ENCODE measurements at places on chromosomes 1 and 21.
A peak's percentile ranks its signal among the peaks of the same experiment; 100 is the strongest.

DNA sequence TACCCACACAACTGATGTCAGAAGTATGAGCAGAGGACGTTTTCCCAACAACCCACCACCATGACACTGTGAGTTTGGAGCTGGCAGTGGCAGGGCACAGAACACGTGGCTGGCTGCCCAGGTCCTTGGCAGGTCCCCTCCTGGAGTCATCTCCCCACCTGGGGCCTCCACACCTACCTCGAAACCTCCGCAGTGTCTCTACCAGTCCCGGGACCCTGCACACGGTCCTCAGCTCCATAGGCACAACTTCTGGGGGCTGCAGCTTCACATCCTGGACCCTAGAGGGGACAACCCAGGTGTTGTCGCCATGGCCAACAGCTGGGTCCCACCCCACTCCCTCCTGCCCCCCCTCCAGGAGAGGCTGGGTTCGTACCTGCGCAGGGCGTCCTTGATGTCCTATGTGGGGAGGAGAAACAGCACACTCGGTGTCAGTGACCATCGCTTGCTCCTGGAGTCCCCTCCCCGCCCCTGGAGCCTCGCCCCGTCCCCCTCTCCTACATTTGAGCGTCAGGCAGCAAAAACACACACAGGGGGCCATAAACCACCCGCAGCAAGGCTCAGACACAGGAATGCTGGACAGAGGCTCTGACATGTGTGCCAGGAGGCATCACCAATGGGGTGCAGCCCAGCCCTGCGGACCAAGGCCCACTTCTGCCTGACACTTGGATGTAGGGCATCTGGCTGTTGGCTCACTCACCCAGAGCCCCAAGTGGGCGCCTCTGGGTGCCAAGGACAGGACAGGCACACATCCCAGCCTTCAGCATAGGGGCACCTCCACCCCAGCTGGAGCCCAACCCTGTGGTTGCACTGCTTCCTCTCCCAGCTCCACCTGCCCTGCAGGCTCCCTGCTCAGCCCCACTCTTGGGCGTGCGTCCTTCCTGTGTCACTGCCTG lies 9.6 kb downstream of the TRIM11 start:
- DNase-seq = no peak

DNA sequence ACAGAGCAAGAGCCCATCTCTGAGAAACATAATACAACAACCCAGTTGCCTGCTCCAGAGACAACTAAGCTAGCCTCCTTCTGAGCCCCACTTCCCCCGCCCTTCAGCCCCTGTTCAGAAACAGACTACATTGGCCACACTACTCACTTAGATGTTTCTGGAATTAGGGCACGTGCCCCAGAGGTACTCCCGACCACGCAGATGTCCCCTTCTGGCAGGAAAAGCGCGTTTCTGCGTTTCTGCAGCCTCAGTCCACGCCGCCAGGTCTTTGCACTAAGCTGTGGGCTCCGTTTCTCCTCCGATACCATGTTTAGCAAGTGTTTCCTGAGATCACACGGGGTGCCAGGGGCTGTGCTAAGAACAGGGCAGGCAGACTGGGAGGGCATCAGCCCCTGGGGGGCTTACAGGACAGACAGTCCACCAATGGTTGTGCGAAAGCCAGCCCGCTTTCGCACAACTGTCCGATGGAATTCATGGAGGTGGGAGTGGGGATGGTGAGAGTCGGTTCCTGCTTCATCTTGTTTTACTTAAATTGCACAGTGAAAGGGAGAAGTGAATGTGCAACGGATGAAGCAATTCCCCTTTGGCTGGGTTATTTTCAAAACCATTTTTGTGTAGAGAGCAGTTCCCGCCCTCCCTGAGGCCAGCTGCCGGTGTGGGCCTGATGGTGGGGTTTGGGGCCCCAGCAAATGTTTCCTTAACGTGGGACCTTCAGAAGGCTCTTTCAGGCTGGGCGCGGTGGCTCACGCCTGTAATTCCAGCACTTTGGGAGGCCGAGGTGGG lies 2.7 kb downstream of the PIK3CD start:
- DNase-seq = peak; percentile 58

DNA sequence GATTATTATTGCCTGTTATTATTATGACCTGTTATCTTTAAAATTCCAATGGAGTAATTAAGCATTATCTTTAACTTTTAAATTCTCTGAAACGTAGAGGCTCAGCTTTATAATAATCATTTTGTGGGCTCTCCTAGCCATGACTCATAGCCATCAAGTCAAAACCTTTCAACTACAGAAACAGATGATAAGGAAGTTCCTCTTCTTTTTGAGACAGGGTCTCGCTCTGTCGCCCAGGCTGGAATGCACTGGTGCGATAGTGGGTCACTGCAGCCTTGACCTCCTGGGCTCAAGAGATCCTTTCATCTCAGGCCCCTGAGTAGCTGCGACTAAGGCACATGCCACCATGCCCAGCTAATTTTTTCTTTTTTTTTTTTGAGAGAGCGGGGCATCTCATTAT lies 43.5 kb downstream of the CHML start:
- no peak for DNase-seq

- DNase-seq = no peak
Observed at GRCh38 chr1:14808768-14809167, 210.3 kb downstream of the KAZN start.

DNA sequence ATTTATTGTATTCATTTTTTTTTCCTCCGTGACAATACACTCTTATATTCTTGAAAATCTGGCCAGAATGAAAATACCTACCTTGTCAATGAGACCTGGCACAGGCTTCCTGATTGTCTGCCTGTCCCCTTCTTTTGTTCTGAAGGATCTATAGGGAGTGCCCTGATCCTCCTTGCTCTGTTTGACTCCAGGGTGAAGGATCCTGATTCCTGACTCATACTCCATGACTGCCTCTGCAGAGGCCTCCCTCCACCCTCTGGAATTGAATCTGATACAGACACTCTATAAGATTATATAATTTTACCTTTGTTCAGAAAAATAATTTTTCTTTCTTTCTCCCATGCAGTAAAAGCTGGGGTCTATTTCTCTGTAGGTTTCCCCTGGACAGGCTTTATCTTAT lies 116.2 kb downstream of the HMCN1 start:
- DNase-seq = no peak

GRCh38 chr1:30740251-30741238 lies 17.0 kb downstream of the LAPTM5 start:
- no peak for DNase-seq

GRCh38 chr1:180312926-180313325 lies 82.9 kb downstream of the LHX4 start:
- DNase-seq = no peak

GRCh38 chr21:41315726-41316125 lies 875 bp upstream of the FAM3B start:
- DNase-seq = no peak

GRCh38 chr1:202811296-202812175 lies 782 bp downstream of the PCAT6 start:
- no peak for DNase-seq

DNA sequence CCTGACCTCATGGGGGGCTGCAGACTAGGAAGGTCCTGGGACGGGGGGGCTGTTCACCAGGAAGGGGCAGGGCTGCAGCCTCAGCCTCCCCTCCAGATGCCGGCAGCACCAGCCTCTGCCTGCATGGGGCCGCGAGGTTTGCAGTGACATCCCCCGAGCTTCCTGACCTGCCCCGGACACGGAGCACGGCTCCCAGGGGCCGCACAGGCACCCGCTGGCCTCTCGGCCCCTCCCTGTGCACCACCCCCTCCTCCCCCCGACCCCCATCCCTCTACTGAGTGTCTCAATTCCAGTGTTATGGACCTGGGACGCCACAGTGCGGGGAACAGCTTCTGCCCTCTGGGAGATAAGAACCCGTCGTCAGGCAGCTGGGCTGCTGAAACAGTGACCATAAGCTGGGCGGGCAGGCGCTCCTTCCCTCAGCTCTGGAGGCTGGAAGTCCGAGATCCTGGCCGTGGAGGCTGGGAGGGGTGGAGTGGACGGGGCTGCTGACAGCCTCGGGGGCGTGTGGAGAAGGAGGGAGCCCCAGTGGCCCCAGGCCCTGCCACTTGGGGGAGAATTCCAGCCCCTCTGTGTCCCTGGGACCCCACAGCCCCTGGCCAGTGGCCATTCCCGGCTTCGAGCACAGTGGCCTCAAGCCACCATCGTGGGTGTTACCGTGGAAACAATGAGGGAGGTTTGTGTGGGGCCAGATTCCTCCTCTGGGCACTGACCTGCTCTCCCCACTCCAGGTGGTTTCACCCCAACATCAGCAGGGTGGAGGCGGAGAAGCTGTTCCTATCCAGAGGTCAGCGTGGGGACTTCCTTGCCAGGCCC lies 11.6 kb downstream of the RNF223 start:
- DNase-seq = no peak

DNA sequence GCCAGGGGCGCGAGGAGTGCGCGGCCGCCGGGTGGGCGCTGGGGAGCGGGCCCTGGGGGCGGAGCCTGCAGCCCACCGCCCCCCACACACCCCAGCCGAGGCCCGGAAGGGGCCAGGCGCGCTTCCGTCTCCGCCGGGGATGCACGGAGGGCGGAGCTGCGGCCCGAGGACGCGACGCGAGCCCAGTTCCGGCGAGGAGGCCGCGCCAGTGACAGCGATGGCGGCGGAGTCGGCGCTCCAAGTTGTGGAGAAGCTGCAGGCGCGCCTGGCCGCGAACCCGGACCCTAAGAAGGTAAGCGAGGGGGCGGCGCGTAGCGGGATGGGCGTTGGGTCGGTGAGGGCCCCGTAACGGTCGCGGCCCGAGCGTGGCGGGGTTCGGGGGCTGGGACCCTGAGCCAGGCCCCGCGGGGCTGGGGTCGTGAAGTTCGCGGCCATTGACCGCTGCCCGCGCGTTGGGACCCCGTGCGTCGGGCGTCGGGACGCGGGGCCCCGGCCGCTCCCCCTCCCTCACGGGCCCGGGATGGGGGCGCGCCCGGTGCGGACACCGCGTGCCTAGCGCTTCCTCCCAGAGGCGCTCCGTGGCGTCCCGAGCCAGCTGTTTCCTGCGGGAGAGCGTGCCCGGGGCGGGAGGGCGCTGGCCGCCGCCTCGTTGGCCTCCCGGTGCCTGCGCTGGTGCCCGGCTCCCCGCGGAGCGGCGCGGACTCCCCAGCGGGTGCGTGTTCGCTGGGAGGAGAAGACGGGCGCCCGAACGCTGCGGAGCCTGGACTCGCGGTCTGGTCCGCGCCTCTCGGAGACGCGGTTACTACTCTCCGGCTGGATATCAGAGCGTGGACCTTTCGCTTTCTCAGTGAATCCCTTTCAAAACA lies at the start of gene ELOA:
Gene ELOA, plus strand, starts transcription at position 185 of the 866 bp plus-strand sequence. Its CDS starts 33 bp downstream, at position 218.
- peak; percentile 86 for DNase-seq

DNA sequence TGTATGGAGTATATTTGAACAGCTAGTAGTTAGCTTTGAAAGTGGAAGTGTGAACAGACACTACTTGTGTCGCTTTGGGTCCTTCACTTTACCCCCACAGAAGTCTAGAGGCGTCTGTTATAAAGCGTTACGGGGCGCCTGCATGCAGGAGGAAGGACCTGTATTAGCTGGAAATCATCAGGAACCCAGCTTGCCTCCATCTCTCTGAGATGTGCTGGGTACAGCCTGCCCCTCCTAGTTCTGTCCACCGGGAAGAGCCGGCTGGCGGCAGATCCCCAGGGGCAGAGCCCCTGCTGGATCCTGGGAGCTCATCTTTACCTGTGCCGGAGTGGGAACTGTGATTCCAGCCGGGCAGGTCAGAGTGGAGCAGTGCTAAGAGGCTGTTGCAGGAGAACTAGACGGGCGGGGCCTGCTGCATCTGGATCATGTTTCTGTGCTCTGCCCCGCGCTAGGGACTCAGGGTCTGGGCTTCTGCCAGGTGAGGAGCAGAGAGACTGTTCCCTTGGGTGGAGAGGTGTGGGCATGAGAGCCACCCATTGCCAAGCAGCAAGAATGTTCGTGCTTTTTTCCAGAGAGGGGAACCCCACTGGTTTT lies 22.3 kb upstream of the SPSB1 start:
- DNase-seq = no peak

DNA sequence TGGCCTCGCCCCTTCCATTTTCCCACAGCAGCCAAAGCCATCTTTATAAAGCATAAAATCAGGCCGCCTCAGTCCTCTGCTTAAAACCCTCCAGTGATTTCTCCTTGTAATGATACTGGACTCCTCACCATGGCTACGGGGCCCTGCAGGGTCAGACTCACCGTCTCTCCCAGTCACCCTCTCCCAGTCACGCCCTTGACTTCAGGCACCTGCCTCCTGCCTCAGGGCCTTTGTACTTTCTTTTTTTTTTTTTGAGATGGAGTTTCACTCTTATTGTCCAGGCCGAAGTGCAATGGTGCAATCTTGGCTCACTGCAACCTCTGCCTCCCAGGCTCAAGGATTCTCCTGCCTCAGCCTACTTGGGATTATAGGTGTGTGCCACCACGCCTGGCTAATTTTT lies 47.8 kb downstream of the PIK3CD start:
- DNase-seq = no peak

DNA sequence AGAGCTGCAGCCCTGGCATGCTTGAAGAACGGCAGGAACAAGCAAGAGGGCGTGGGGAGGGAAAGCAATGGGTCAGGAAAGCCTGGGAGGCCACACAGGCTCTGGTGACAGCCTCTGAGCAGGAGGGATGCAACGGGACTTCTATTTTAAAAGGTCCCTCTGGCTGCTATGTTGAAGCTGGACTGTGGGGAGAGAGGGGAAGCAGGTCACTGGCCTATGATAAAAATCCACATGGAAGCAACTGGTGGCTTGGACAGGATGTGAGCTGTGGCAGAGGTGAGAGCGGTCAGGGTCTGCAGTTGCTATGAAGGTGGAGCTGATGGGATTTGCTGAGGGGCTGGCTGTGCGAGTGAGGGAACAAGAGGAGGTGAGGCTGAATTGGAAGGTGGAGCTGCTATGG lies 11.2 kb downstream of the PADI1 start:
- no peak for DNase-seq

DNA sequence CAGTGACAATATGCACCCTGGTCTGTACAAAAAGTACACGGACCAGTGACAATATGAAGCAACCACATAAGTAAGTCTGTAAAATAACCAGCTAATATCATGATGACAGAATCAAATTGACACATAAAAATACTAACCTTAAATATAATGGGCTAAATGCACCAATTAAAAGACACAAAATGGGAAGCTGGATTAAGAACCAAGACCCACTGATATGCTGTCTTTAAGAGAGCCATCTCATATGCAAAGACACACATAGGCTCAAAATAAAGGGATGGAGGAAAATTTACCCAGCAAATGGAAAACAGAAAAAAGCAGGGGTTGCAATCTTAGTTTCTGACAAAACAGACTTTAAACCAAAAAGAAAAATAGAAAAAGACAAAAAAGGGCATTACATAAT lies 70.4 kb upstream of the VCAM1 start:
- no peak for DNase-seq

GRCh38 chr21:41901782-41902181 lies 22.6 kb upstream of the PRDM15 start:
- no peak for DNase-seq

- no peak for DNase-seq
Observed at GRCh38 chr21:42389449-42389835, 6.4 kb downstream of the TMPRSS3 start.

DNA sequence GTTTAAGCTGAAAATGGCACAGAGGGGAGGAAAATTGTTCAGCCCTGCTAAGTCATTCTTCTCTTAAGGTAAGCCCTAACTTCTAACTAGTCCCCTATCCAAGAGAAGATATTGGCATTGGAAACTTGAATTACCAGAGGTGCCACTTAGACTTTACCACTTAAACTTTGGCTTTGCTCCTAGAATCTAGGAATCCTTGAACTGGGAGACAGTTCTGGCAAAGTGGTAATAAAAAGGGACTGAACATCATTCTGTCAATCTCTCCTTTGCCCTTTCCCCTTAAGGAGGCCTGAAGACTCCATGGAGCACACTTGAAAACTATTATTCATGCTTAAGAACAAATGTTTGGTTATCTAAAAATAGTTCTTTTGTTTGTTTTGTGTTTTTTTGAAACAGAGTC lies 8.4 kb downstream of the ATP1A4 start:
- DNase-seq = no peak

GRCh38 chr21:18989953-18990495 lies 586.4 kb upstream of the TMPRSS15 start:
- no peak for DNase-seq

- DNase-seq = no peak
Observed at GRCh38 chr1:53585129-53585528, 125.9 kb downstream of the DMRTB1 start.

Measured in Peyer's patch (tissue), 4 donors.